ENCODE measurements at places on chromosomes 1 and 21.

DNA sequence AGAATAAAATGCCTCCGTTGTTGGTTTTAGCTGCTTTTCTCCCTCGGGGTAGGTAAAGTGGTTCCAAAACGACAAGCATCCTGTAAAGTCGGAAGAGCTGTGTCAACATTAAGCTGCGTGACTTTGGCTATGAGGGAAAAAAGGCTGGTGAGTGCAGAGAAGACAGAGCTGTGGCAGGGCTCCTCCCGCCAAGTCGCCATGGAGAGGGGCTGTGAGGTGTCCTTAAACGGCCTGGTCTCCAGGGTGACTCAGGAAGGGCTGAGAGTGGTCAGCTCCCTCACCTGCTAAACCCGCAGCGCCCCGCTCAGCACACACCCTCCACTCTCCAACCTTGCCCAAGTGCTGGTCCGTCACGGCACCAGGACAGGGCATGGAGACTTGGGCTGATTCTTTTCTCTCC lies 91.6 kb upstream of the SAMD11 start:
- DNase-seq: no peak

DNA sequence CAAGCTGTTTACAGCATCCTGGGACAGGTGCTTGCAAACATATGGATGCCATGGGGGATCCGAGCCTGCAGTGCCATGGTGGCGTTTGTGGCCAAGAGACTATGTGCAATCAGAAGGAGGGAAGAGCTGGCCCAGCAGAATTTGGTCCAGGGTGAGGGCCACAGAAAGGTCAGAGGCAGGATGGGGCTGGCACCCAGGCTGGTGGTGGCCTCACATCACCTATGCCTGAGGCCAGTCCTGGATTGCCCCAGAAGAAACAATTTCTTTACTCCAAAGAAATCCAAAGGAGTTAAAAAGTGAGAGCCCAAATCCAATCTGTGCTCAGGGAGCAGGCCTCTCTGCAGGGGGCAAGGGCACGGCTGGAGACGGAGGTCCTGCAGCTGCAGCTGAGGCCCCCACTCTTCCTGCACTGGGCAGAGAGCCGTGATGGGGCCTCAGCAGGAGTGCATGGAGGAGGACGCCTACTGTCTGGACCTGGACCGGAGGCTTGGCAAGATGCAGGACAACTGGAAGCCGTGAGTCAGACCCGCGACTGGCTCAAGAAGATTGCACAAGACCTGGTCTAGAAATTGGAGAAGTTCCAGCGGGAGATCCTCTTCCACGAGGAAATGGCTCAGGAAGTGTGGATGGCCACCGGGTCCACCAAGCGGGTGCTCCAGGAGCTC lies 163.5 kb downstream of the RYR2 start:
- DNase-seq: peak; percentile 93

GRCh38 chr1:7478809-7479499 lies 292.1 kb upstream of the VAMP3 start:
- peak; percentile 85 for DNase-seq

DNA sequence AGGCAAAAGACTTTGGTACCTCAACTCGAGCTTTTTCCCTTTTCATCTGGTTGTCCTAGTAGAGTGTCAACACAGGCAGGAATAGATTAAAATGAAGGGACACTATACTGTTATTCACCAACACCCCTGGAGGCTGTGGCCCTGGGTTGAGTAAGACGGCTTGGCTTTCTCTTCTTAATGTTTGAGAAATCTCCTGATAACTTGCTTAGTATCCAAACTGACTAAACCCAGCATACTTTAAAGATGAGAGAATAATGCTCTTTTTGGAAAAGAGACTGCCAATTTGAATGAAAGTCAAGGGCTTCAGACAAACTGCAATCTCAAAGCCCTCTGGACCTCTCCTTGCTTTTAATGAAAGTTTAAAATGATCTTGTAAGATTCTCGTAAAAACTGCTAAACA lies 2.6 kb upstream of the SLC30A1 start:
- peak; percentile 74 for DNase-seq

GRCh38 chr1:203462878-203463277 lies 12.7 kb upstream of the PRELP start:
- DNase-seq: peak; percentile 86

DNA sequence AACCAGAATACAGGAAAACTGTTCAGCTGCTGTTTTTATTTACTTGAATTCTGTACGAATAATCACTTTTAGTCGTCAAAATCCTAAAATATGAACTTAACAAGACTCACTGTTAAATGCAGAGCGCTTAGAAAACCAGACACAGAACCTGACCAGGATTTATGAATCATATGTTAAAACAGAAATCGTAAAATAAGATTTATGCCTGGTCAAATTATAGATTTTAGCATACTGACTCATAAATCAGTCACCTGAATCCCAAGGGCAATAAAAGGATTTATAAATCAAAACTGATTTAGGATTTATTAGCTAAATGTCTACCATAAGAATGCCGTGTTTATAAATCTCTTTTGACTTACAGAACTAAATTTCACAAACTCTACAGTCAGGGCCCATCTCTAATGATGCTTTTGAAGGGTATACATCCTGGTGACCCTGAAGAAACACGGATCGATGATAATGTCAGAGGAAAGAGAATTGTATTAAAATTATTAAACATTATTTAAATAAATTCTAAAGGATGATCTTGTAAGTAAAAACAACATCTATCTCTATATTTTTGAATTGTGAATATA lies 28.8 kb downstream of the CYYR1 start:
- no peak for DNase-seq

GRCh38 chr1:181081395-181081794 lies 7.1 kb upstream of the IER5 start:
- no peak for DNase-seq

DNA sequence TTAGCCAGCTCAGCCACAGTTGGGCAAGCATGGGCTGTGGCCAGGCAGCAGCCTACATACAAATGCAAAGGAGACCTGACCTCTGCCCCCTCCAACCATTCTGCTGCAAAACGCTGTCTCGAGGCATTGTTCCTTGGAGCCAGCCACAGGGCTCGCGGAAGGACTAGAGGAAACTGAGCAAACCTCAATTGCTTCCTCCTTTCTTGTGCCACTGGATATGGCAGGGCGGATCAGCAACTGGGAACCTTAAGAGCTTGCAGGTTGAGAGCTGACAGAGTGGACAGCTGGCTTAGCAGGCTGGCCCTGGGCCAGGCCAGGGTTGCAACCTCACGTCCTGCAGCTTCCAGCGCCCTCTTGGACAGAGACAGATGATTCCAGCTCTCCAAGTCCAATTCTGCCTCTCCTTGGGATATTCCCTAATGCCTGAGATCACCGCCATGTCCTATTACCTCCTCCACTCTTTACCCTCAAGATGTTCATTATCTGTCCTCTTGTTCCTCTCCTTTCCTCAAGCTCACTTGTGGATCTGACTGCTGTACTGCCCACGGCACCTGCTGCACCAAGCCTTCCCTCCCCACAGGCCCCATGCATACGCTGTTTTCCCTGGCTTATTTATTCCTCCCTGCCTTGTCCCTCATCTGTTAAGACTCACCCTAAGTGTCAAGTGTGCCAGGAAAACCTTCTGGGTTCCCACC lies 67.5 kb downstream of the SDC3 start:
- peak; percentile 63 for DNase-seq

DNA sequence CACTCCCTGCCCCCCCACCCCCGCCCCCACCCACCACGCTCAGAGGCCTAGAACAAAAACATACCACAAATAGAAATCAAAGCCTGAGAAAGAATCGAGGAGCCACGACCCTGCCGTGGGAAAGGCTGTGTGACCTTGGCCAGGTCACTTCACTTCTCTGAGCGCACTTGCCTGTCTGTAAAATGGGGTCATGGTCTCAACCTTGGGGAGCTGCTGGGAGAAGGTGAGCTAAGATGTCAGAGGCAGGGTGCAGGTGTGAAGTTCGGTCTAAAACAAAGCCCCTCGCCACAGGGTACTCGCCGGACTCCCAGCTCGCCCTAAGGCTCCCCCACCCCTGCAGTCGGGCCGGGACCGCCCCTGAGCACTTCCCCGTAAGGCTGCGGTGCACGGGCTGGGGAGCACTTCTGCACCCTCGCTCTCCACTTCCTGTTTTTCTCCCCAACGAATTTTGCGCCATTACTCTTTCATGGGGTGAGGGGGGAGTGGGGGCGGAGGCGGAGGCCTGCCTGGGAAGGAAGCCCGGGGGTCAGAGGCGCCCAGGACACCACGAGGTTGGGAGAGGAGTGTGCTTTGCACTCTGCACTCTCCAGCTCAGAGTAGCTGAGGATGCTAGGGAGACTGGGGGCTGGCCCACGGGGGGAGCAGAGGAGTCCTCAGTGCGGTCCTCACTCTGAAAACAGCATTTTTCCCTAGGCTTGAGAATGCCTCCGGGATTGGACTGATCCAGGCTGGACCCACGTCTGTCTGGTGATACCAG lies 21.9 kb upstream of the PIK3CD start:
- no peak for DNase-seq

DNA sequence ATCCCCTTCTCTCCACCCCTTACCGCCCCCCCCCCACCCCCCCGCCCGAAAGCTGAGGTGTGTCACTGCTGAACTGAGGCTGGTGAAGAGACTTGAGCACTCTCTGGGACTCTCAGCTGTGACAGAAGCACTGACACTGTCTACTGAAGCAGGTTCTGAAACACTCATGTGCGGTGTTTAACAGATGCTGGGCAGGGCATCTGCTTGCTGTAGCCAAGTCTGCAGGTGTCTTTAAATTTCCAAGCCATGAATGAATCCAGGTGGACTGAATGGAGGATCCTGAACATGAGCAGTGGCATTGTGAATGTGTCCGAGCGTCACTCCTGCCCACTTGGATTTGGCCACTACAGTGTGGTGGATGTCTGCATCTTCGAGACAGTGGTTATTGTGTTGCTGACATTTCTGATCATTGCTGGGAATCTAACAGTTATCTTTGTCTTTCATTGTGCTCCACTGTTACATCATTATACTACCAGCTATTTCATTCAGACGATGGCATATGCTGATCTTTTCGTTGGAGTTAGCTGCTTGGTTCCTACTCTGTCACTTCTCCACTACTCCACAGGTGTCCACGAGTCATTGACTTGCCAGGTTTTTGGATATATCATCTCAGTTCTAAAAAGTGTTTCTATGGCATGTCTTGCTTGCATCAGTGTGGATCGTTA lies at the start of gene GPR52:
TSS of gene GPR52 (plus strand) at position 99 of the 665 bp plus-strand sequence. CDS start at position 247, 148 bp downstream.
- no peak for DNase-seq

DNA sequence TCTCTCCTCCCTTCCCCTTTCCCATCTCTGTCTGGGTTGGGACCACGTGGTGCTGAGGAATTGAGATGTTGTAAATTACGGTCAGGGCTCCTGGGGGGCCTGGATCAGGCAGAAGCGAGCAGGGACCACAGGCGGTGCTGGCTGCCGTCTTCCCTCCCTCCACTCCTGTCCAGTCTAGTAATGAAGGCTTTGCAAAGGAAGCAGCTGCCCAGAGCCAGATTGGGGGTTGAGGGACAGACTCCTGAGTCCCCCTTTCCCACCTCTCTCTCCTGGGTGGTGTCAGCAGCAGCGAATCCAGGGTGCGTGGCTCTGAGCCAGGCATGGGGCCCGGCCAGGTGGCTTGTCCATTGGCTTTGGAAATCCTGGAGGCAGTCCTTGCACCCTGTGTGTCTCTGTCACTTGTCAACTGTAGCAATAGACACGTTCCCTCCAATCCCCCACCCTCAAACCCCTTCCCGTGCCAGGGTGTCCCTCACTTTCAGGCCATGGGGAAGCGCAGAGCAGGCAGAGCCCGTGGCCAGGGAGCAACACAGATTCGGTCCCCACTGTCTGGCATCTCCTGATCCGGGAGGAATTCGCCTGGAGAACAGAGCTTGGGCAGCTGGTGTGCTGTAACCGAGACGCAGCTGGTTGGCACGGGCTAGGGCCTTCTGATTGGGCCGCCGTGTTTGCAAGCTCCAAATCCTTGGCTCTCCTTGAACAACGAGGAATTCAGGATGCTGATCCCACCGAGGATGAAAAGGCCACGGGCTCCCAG lies 64.8 kb upstream of the WNT4 start:
- peak; percentile 3 for DNase-seq

- no peak for DNase-seq
Measured at GRCh38 chr1:154469844-154470560, 32.0 kb upstream of the TDRD10 start.

DNA sequence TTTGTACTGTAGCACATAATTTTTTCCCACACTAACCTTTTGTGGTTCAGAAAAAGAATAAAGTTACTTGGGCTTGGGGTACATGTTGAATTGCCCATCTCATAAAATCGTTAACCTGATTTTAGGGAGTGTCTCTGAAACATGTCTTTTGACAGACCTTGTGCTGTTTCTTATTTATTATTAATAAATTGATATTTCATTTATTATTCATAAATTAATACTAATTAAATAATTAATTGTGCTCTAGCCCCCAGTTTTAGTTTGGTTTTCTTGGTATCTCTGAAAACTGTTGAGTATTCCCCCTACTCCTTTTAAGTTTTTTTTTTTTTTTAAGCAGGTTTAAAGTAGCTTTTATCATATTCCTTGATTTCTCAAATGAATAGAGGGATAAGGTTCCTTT lies 27.9 kb downstream of the CAMTA1 start:
- DNase-seq: no peak

All from cardiac fibroblast (primary cell).